Stimulated activated CD8-positive, alpha-beta memory T cell treated with anti-CD3 and anti-CD28 coated beads, Interleukin-15, amount 100 ng/mL, for 1 hour (primary cell): ENCODE measurements at places on chromosomes 12 and 14.

DNA sequence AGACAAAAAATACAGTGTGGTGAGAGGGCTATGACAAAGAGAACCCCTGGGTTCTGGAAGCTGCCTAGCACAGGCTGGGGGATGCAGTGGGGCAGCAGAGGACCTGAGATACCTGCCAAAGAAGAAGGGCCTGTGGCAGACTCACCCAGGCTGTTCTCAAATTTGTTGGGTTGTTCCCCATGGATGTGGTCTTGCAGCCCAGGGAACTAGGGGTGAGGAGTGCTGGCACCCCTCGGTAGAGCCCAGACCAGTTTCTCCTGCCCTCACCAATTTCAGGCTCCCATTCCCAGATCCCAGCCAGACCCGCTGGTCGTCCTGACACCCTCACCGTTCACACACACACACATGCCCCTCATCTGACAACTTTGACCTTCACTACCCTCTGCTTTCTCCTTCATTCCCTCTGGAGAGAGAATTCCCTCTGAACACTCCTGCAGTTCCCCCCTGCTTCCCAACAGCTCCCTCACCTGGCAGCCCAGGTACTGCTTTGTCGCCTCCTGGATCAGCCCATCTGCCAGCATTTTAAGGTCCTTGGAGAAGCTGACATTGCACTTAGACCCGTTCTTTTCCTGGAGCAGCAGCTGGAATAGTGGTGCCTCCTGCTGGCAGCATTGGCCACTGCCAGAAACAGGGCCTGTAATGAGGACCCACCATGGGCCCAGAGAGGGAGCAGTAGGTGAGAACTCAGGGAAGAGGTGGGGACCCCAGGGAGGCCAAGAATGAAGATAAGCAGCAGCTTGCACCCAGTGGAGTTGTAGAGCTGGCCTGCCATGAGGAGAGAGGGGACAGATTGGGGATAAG lies 5.9 kb upstream of the GDF11 start:
- DNase-seq, result no peak

DNA sequence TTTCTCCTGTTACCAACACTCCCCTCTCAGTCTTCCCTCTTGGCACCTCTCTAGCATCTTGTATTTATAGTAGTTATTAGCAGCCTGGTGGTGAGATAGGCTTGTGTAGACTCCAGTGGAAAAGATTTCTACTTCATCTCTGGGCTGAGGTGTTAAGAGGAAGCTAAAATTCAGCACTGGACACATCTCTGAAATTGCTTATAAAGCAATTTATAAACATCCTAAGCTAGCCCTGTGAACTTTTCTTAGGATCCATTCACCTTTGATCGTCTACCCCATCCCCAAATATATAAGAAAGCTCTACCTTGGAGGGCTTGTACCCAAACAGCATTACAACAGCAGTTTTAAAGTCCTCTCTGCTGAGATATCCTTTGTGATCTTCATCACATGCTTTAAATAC lies 928 bp downstream of the EFCAB11 start:
- no peak for DNase-seq

DNA sequence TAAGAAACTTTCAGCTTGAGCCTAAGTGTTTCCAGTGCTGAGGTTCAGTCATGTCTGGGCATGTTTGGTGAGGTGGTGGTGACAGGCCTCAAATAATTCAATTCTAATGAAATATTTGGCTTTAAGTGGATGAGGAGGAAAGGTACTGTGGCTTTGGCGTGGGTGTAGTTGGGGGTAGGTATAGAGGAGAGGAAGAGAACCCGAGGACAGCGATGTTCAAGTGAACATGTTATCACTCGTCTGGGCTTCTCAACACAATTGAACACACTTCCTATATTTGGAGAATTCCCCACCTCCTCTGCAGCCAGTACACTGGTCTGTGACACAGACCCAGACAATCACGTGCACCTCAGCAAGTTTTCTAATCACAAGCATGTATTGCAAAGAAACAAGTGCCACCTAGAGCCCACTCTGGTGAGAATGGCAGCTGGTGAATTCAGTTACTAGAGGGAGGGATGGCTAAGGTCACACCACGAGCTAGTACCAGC lies 53.0 kb downstream of the IFNG-AS1 start:
- DNase-seq, result no peak

DNA sequence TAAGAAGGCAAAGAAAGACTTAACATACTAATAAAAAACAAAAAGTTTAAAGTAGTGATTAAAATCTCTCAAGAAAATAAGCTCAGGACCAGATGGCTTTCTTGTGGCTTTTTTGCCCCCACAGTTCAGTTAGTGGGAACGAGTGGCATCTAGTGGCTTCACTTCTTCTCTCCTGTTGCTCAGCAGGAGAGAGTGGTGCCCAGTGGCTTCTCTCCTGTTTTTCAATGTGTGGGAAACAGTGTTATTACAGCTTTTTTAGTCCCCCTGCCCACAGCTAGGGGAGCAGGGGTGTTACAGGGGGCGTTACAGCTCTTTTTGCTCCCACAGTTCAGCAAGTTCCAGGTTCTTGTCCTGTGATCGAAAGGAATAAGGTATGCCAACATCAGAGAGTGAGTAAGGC lies 135.2 kb downstream of the RERGL start:
- DNase-seq, result no peak

DNA sequence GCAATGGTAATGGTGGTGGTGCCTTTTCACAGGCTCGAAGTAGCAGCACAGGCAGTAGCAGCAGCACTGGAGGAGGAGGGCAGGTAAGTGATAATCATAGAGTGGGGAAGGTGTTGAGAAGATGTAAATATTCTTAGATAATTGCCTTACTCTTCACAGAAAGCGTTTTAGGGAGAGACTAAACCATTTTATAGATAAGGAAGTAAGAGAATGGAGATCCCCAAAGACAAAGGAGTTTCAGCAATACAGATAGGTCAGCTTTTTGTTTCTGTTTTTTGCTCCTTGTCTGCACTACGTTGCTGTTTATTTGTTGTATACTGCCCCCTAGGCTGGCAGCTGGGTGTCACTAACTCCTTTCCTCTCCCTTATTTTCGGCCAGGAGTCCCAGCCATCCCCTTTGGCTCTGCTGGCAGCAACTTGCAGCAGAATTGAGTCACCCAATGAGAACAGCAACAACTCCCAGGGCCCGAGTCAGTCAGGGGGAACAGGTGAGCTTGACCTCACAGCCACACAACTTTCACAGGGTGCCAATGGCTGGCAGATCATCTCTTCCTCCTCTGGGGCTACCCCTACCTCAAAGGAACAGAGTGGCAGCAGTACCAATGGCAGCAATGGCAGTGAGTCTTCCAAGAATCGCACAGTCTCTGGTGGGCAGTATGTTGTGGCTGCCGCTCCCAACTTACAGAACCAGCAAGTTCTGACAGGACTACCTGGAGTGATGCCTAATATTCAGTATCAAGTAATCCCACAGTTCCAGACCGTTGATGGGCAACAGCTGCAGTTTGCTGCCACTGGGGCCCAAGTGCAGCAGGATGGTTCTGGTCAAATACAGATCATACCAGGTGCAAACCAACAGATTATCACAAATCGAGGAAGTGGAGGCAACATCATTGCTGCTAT lies 2.0 kb downstream of the SP1 start:
- no peak for DNase-seq

DNA sequence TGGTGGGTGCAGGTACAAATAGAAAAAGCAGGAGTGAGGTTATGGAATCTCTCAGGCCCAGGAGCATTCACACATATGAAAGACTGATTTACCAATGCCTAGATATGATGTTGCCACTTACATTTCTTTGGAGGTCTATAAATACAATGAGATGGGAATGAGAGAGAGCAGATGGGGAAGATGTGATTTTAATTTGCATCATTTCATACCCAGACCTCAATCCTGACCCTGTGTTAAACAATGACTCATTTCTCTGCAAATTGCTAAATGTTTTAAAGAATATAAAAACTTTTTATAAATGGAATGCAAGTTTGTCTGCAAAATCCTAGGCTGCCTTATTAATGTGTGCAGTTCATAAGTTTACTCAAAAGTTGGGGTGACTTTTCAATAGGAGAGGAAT lies 38.6 kb upstream of the GNG2 start:
- no peak for DNase-seq

- no peak for DNase-seq
Measured at GRCh38 chr12:28583701-28584261, 393.5 kb downstream of the CCDC91 start.

DNA sequence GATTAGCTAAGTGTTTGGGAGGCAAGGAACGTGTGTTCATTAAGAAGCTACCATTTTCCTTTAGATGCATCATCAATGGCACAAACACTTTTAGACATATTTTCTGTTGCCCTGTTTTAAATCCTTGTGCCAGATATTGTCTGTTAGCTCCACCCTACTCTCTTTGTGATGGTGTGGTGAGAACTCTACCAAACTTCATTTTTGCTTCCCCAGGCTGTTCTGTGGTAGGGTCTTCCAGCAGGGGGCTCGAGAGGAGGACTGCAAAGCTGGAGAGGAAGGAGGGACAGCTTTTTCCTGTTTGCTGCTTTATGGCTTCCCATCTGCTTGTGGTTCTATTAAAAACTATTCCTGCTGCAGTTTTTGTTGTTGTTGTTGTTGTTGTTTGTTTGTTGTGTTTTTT lies 23.8 kb upstream of the STRAP start:
- no peak for DNase-seq

DNA sequence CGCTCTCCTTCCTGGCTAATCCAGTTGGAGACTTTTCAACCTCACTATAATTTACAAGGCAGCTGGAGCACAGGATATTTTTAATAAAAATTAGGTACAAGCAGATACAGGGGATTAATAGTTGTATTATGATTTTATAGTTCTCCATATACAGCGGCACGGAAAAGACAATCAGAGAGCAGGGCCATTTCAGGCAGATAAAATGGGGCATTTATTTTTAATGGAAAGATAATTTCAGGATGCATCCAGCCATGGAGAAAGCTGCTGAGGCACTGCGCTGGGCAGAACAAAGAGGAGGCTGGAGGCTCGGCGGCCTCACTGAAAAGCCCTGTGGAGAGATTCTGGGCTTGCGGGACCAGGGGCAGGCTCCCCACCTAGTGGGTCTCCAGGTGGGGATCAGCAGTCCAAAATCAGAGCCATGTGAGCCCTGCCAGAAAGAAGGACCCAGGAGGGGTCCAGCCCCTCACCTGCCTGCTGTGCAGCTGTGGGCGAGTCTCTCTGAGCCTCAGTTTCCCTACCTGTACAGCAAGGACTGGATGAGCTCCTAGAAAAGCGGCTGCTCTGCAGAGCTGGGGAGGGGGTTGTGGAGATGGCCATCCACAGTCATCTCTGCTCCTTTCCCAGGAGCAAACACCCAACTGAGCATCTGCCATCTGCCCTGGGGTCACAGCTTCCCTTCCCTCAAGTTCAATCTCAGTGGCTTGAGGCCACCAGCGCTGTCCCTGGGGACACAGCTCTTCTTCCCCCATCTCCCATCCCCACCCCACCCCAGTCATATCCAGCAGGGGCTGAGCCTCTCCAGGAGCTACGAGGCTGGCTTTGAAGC lies 23.9 kb upstream of the C14orf180 start:
- DNase-seq, result no peak

- DNase-seq, result no peak
Measured at GRCh38 chr12:7483343-7483742, 20.2 kb downstream of the CD163 start.

GRCh38 chr12:121656122-121656521 lies 13.3 kb downstream of the MORN3 start:
- no peak for DNase-seq
